NCI-H1417 treated with DMSO at 0.1 percent for 48 hours (cell line): ENCODE measurements at places on chromosomes 2 and 18.

DNA sequence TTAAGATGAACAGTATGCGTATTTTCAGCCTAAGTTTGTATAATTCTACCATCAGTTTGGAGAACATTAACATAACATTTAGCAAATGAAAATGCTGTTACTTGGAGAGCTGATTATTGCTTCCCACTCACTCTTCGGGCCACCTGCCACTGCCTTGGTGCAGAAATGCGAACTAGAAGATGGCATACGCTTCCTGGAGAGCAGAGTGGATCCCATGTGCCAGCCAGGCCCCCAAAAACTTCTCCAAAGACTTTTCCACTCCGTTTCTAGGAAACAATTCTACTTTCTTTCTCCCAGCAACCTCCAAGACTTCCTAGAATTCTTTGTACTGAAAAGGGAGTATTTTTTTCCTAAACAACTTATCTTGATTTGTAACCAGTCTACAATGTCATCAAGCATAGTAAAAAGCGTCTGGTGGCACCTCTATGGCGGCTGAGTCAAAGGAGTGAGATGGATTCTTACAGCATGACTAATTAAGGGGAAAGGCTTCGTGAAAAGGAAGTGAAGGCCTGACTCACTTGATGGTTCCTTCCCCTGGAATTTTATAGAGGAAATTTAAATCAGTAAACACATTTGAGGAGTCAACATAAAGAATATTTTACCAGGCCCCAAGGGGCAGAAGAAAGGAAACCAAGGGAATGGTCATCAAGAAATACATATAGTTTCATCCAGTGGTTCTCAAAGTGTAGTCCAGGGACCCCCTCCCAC lies 36.6 kb downstream of the FEZ2 start:
- DNase-seq = no peak

DNA sequence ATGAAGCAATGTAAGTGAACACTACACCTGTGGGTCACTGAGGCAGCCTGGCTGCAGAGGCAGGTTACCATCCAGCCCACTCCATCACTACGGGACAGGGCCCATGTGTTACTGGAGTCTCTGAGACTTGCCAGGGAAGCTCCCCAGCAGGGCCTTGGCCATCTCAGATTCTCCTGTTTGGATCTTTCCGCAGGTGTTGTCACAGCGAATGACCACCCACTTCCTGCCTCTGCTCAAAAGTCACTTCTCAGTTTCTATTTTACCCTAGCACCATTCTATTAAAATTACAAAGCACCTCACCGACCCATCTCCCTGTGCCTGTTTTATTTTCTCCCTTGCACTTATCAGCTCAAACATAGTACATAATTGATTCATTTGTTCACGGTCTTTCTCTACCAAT lies 34.5 kb upstream of the L3MBTL4 start:
- no peak for DNase-seq

DNA sequence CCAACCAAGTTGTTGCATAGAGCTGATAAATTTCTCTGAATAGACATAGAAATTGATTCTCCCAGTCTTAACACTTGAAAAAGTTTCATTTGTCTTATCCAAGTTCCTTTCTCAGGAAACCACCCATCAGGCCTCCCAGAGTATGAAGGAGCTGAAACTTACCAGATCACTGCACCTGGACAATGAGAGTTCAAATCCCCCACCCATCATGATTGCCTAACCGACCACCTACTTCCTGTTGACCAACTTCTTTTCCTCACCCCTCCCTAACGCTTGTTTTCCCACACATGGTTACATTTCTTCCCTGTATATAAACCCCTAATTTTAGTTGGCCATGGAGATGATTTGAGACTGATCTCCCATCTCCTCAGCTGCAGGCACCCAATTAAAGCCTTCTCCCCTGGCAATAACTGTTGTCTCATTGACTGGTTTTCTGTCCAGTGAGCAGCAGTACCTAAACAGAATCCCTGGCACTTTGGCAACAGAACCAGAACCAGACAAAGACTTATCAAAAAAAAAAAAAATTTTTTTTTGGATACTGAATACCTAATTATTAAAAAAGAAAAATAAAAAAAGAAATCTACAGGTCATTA lies 103.0 kb downstream of the SPIRE1 start:
- no peak for DNase-seq

GRCh38 chr2:88692187-88692586 lies 714 bp downstream of the RPIA start:
- DNase-seq = no peak

DNA sequence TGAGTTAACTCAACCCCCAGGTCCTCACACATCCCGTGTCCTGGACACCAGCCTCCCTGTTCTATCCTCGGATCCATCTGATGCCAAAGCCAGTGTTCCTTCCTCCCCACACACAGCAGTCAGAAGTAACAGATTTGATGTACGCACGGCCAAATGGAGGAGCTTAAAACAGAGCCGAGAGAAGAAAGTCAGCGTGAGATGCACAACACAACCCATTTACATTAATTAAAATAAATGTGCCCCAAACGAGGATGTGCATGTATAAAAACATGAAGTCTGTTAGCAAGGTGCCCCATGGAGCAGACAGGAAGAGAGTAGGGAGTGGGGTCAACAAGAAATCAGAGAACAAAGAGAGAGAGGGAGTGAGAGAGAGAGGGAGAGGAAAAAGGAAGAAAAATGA lies 191.2 kb downstream of the HAUS1 start:
- DNase-seq = no peak

- DNase-seq = no peak
Observed at GRCh38 chr18:63511285-63511684, 30.9 kb upstream of the SERPINB12 start.

DNA sequence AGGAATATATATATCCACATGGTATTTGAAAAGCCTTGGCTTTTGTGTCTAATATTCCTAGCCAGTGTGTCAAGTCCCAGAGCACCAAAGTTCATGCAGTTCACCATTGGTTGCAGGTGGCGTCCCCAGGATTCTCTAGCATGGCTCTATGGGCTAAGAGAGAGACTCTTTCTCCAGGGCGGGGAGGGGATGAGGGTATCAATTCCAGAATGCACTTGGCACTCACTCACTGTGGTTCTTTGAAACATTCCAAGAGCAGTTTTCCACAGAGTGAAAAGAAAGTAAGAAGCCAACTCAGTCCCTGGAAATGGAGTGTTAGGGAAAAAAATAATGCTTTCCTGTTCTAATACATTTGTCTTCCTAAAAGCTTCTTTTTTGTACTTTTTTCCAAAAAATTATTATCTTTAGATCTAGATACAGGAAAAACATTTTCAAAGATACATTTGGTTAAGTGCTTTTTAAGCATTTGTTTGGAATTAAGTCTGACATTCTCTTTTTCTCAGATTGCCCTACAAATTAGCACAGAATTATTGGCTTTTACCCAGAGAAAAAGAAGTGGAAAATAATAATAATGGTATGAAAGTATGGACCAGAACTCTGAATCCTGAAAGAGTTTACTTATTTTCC lies 239.9 kb downstream of the PAX3 start:
- DNase-seq = no peak

DNA sequence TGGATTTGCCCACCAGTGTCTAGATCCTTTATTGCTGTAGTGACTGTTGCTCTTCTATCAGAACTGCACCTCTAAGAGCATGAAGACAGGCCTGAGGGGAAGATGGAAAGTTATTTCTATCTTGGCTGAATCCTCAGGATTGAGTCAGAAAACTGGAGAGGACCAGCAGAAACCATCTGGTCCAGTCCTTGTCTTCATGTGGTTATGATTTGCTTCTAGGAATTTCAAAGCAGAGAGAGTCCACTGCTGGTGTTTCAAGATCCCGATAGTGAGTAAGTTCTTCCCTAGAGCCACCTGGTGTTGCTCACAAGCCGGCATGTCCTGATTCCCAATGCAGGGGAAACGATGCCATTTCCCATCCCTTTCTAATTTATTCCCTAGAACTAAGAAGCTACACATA lies 84.2 kb downstream of the NCKAP5 start:
- DNase-seq = no peak

DNA sequence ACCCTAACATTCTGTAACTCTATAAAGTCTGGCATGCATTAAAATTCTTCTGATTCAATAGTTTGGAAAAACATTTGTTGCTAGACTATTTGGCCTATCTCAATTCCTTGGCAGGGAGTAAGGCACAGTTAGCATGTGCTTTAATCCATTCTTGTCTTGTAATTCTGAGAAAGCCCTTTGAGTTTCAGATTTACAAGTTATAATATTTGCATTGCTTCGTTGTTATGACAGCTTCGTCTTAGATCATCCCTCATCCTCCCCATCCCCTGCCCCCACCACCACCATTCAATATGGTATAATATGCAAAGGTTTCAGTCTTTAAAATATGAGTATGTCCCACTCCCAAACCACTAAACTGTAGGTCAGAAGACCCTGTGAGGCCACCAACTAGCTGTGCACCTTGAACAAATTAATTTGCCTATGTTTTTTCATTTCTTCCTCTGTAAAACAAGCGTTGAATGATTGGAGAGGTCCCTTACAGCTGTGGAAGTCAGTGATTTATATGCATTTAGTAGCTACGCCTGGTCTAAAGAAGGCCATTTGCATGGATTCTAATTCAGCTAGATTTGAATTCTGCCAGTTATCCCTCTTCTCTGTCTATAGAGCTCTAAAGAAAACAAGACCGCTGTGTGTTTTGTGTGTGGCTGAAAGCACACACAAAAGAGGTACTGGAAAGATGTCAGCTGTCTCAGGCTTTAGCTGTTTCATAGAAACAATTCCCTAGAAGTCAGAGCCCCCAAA lies 591 bp downstream of the C2orf80 start:
- DNase-seq = no peak

DNA sequence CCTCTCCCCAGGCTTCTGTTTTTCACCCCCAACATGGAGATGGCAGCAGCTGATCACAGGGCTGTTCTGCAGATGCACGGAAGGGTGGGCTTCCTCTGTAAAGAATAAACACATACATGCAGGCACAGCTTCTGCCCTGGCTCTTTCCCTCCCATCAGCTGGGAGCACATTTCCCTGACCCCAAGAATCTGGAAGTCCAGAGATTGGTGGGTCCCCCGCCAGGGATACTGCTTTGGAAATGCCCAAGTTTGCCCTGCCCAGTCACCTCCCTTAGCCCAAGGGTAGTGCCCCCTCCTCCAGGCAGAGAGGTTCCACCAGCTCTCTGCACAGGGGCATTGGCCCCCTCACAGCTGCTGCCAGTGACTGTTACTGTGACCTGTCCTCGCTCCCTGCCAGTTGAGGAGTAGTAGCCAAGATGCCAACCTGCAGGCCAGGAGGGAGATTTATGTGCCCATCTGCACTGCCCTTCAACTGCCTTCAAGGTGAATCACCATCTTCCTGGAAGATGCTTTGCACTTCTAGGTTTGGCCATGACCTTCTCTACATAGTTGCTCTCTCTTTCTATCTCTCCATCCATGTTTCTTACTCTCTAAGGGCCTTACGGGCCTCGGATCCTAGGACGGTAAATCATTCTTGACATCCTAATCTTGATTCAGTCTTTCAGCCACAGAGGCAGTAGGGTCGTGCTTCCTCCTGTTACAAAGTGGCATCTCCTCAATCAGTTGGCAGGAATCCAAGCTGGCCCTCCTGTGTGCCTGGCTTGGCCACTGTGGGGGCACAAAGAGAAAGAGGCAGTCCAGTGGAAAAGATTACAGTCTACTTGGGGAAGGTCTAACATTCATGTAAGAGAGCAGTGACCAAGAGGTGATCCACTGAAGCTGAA lies 121.8 kb downstream of the CTIF start:
- DNase-seq = no peak

- no peak for DNase-seq
Observed at GRCh38 chr2:96801005-96801785, 14.9 kb upstream of the CNNM3 start.
